ENCODE measurements at places on chromosomes 5 and 9. TPM values are rescaled to one million over a fixed set of nuclear protein-coding genes. Genes with fewer than 3 reads are reported as not detected.
A peak's percentile ranks its signal among the peaks of the same experiment; 100 is the strongest.

DNA sequence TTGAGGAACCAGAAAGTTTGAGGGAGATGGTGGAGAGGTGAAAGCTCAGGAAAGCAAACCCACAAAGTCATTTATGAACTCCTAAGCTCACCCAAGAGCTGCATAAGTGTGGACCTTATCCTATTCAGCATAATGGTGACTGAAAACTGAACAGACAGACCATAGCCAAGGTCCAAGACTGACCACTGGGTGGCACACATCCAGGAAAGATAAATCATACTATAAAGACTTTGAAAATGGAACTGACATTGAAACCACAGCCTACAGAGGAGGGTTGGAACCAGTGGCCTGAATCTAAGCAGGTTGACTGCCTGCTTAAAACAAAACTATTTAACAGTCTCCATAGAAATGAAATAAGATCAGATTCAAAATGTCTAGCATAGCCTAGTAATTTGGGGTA, 121.0 kb upstream of the RGS7BP start:
- peak; percentile 28 for DNase-seq
- no peaks in the 10 kb centered on the region for H3K4me1 ChIP-seq
- no peaks in the 10 kb centered on the region for H3K27me3 ChIP-seq
- no peak overlapping the region for H3K27ac ChIP-seq
- no peaks in the 10 kb centered on the region for H3K36me3 ChIP-seq

GRCh38 chr5:16524286-16524685, 58.7 kb upstream of the ZNF622 start:
- DNase-seq, result no peak
- H3K27ac ChIP-seq, result no peak overlapping the region
- no peak overlapping the region for H3K4me3 ChIP-seq
- H3K4me1 ChIP-seq, result no peaks in the 10 kb centered on the region
- no peaks in the 10 kb centered on the region for H3K27me3 ChIP-seq
- no peaks in the 10 kb centered on the region for H3K36me3 ChIP-seq

- no peak overlapping the region for H3K27ac ChIP-seq
- H3K4me3 ChIP-seq, result no peak overlapping the region
- H3K27me3 ChIP-seq, result no peaks in the 10 kb centered on the region
- peaks cover 26% of the 10 kb centered on the region for H3K36me3 ChIP-seq
- DNase-seq, result no peak
Measured at GRCh38 chr5:91151947-91152346, 231.2 kb downstream of the ARRDC3 start.

GRCh38 chr5:135341696-135342550, 57.1 kb downstream of the MACROH2A1 start:
- H3K4me1 ChIP-seq, result no peaks in the 10 kb centered on the region
- no peak for DNase-seq
- no peak overlapping the region for H3K27ac ChIP-seq
- H3K36me3 ChIP-seq, result peaks cover 22% of the 10 kb centered on the region
- no peak overlapping the region for H3K4me3 ChIP-seq

SLC6A7 gene
- total RNA-seq, result not detected

- no peak overlapping the region for H3K27ac ChIP-seq
- no peak overlapping the region for H3K4me3 ChIP-seq
- H3K36me3 ChIP-seq, result no peaks in the 10 kb centered on the region
- no peak for DNase-seq
Measured at GRCh38 chr9:79247021-79247420, 324.7 kb upstream of the TLE4 start.

FAM151B gene
- total RNA-seq, result 0.72 TPM

GRCh38 chr5:131250751-131251475, 12.9 kb upstream of the CDC42SE2 start:
- no peak overlapping the region for H3K27ac ChIP-seq
- no peaks in the 10 kb centered on the region for H3K4me1 ChIP-seq
- no peaks in the 10 kb centered on the region for H3K27me3 ChIP-seq
- H3K4me3 ChIP-seq, result no peak overlapping the region
- H3K36me3 ChIP-seq, result peaks cover 2% of the 10 kb centered on the region

HTR1A gene
- total RNA-seq, result 0.79 TPM

Data from H9 (cell line).